ENCODE measurements at places on chromosomes 1 and 21.
A peak's percentile ranks its signal among the peaks of the same experiment; 100 is the strongest.

DNA sequence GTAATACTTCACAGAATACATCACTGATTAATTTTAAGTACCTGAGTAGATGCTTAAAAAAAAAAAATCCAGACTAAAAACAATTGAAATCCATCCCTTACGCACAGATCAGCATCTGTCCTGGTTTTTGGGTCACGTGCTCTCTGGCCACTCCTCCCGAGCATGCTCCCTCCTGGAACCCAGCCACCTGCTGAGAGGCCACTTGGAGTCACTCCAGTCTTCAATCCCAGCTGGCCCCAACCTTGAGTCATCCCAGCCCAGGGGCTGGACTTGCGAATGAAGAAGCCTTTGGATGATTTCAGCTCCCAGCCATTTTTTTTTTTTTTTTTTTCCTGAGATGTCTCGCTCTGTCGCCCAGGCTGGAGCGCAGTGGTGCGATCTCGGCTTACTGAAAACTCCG is 8.9 kb downstream of the MAP1LC3C start:
- DNase-seq = peak; percentile 88

- no peak for DNase-seq
Observed at GRCh38 chr21:37869661-37870060, 46.6 kb downstream of the KCNJ6 start.

GRCh38 chr1:229434005-229434640 is at the start of gene ACTA1:
ACTA1 (minus strand) TSS chr1:229434094; CDS start chr1:229433115, 979 bp downstream.
- DNase-seq = no peak

- no peak for DNase-seq
Observed at GRCh38 chr1:9612162-9612845, 23.6 kb downstream of the TMEM201 start.

GRCh38 chr1:203478986-203479385 is 3.4 kb downstream of the PRELP start:
- DNase-seq = no peak

DNA sequence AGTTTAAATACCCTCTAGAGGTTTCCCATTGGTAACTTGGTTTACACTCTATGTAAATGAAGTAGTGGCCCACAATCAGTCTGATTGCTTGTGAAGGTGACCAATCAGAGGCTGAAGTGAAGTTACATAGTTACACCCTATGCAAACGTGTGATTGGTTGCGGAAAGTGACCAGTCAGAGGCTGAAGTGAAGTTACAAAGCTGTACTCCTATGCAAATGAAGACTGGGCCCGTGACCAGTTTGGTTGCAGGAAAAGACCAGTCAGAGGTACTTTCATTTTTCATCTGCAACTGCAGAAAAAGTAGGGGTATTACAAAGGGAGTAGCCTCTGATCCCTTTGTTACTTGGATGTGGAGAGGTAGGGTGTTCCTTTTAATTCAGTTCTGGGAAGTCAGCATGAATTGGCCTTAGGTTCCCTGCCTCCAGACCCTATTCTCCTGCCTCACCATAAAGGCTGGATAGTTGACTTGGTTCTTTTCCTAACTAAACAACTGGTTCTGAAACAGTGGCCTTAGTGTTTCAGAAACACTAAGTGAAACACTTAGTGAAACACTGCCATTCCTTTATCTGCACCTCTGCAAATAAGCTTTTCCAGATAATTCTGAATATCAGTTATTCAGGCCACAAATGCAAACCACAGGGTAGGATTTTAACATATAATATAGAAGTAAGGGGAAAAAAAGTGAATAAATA is 39.3 kb downstream of the MAGI3 start:
- DNase-seq = no peak

DNA sequence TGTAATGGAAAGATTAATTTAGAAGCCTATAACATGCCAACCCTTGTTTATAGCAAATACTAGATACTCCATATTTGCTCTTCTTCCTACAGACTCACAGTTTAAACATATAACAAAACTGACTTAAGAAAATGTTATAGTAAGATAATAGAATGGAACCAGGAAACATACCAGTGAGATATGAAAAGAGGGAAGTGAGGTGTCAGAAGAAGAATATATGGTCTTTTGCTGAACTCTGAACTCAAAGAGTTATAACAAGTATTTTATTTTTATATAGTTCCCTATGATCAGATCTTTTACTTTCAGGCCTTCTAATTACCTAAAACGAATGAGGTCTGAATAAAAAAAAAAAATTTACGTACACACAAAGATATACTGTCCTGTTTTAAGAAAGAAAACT is 20.9 kb downstream of the TMED5 start:
- no peak for DNase-seq

All from GOT3 (cell line).